ENCODE measurements at places on chromosomes 12 and 14.

DNA sequence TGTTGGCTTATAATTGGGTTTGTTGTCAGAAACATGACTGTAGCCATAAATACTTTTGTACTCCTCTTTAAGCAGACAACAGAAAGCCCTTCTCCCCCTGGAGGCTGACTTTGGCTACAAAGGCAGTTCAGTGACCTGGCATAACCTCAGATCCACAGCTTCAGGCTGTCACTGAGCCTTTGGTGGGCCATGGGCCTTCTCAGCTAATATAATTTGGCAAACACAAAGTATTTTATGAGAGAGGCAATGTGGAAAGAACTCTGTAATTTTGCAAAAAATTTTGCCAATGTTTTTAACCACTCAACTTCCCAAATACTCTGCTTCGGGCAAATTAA lies 15.5 kb upstream of the MGP start:
- no peak overlapping the region for H3K27ac ChIP-seq
- H3K27me3 ChIP-seq = no peaks in the 10 kb centered on the region
- no peaks in the 10 kb centered on the region for H3K36me3 ChIP-seq
- no peak overlapping the region for H3K4me3 ChIP-seq

DNA sequence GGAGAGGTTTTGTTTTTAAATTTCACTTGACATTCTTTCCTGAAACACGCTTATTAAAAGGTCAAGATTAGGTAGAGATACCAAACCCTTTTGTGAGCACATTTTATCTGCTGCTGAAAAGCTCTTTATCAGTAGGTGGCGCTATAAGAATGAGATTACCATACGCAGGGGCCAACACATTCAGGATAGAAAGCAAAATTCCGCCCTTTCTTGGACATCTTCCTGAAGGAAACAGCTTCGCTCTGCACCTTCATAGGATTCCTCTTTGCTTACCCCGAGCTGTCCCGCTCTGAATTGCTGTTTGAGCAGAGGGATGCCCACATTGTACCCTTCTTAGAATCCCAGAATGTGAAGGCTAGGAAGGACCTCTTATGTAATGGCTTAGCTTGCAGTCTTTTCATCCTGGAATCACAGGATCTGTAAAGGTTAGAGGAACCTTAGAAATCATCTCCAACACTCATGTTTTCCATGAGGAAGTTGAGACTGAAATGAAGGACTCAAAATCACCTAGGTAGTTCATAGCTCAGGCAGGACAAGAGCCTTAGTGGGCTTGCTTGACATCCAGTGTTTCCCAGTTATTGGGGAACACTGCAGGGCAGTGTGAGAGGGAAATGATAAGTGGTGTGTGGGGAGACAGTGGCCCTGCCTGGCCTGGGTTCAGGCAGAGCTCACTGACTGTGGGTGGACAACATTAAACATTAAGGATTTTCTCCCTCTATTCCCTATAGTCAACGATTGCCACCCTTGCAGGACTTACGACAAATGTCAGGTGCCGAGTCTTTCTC lies 38.7 kb upstream of the CRY1 start:
- no peaks in the 10 kb centered on the region for H3K36me3 ChIP-seq
- no peak overlapping the region for H3K27ac ChIP-seq
- DNase-seq = no peak

GRCh38 chr12:121806546-121807423 lies 3.0 kb downstream of the SETD1B start:
- H3K27ac ChIP-seq = peak overlapping the region; percentile 87
- H3K4me3 ChIP-seq = peak overlapping the region; percentile 80
- no peaks in the 10 kb centered on the region for H3K27me3 ChIP-seq

DNA sequence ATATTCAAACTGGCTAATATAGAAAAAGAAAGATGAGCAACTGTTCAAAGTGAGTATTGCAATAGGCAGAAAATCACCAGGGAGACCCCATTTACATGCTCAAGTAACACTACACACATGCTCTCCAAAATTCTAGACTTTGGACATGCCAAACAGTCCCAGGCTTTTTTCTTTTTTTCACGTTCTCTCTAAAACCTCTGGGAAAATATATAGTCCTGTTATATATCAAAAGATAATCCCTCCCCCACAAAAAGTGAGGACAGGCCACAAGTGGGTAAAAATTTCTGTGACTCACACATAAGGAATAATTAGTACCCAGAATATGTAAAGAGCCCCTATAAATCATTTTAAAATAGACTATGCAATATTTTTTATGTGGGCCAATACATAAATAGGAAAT lies 55.2 kb downstream of the EFCAB11 start:
- H3K4me1 ChIP-seq = no peaks in the 10 kb centered on the region
- no peaks in the 10 kb centered on the region for H3K36me3 ChIP-seq
- no peak for DNase-seq
- no peaks in the 10 kb centered on the region for H3K27me3 ChIP-seq

DNA sequence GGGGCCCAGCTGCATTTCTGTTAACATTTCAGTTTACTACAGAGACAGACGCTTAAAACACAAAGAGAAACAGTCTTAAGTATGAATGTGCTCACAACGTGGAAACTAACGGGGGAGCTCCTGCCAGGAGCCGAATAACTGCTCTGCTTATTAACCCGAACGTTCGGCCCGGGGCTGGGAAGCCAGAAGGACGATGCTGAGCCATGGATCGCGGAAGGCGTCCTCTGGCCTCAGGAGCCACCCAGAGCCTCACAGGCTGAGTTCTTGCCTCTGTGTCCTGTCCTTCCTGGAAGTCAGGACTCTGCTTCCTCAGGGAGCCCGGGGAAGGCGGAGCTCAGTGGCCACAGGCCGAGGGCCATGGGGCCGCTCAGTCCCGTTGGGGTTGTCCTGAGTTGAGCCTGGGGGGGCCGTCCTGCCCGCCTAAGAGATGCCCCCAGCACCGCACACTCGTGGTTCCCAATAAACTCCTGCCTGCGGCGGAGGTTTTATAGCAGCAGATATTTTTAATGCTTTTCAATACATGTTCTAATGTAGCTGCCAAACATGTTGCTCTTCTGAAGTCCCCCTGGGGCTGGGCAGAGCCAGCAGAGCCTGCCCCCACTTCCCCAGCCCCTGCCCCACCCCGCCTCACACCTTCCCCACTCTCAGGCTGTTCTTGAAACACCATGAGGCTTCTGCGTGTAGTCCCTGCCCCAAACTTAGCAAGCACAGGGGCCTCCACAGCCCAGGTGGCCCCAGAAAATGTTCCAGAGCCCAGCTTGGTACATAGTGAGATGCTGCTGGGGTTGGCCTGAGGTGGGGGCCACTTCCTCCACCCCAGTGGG lies 3.4 kb upstream of the TEX22 start:
- peaks cover 14% of the 10 kb centered on the region for H3K4me1 ChIP-seq
- H3K27ac ChIP-seq = no peak overlapping the region
- H3K4me3 ChIP-seq = no peak overlapping the region

DNA sequence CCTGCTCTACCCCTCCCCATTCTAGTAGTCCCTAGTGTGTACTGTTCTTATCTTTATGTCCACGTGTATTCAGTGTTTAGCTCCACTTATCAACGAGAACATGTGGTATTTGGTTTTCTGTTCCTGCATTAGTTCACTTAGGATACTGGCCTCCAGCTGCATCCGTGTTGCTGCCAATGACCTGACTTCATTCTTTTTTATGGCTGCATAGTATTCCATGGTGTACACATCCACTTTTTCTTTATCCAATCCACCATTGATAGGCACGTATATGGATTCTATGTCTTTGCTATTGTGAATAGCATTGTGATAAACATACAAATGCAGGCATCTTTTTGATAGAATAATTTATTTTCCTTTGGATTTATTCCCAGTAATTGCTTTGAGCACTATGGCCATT lies 327.7 kb downstream of the DUSP6 start:
- no peak overlapping the region for H3K27ac ChIP-seq
- no peak overlapping the region for H3K4me3 ChIP-seq
- no peak for DNase-seq
- no peaks in the 10 kb centered on the region for H3K27me3 ChIP-seq
- no peaks in the 10 kb centered on the region for H3K4me1 ChIP-seq

DNA sequence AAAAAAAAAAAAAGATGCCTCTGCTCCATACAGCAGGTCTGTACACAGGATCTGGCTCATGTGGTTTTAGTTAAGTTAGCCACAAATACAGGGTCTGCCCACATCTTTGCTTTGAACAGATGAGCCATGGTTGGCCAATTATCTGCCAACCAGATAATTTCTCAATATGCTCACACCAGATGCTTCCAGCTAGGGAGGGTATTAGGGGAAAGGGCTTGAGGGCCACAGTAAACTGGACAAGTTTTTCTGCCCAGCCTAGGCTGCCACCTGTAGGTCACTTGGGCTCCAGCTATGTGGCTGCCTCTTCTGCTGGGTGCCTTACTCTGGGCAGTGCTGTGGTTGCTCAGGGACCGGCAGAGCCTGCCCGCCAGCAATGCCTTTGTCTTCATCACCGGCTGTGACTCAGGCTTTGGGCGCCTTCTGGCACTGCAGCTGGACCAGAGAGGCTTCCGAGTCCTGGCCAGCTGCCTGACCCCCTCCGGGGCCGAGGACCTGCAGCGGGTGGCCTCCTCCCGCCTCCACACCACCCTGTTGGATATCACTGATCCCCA lies 776 bp downstream of the RDH5 start:
- peak; percentile 33 for DNase-seq
- H3K4me3 ChIP-seq = no peak overlapping the region
- H3K27ac ChIP-seq = peak overlapping the region; percentile 94
- no peaks in the 10 kb centered on the region for H3K27me3 ChIP-seq

DNA sequence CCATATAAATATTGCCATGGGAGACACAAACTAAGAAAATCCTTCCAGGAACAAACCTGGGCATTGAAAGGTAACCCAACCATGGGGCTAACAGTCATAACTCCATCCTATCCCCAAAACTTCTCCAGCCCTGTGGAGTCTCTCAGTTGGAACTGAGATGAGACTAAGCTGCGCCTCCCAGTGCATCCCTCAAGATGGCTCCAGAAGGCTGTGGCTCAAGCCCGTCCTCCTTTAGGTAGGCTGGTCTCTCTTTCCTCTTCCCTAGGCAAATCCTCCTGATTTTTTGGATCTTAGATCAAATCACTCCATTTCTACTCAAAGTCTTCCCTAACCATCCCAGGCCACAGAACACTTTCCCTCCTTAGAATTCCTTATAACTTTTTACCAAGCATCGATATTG lies 364.3 kb upstream of the CCDC196 start:
- no peaks in the 10 kb centered on the region for H3K36me3 ChIP-seq
- H3K27ac ChIP-seq = no peak overlapping the region
- no peaks in the 10 kb centered on the region for H3K4me1 ChIP-seq
- H3K27me3 ChIP-seq = no peaks in the 10 kb centered on the region
- no peak for DNase-seq

- no peaks in the 10 kb centered on the region for H3K36me3 ChIP-seq
- peak overlapping the region; percentile 35 for H3K27ac ChIP-seq
- H3K4me3 ChIP-seq = no peak overlapping the region
Observed at GRCh38 chr12:91074851-91075250, 17.0 kb upstream of the KERA start.

GRCh38 chr12:91778938-91779400 lies 366.7 kb downstream of the BTG1 start:
- H3K27ac ChIP-seq = no peak overlapping the region
- no peak overlapping the region for H3K4me3 ChIP-seq
- no peaks in the 10 kb centered on the region for H3K4me1 ChIP-seq

GRCh38 chr12:116666305-116666673 lies 71.6 kb downstream of the SPRING1 start:
- no peak overlapping the region for H3K4me3 ChIP-seq
- no peaks in the 10 kb centered on the region for H3K4me1 ChIP-seq
- H3K27me3 ChIP-seq = no peaks in the 10 kb centered on the region
- DNase-seq = no peak

DNA sequence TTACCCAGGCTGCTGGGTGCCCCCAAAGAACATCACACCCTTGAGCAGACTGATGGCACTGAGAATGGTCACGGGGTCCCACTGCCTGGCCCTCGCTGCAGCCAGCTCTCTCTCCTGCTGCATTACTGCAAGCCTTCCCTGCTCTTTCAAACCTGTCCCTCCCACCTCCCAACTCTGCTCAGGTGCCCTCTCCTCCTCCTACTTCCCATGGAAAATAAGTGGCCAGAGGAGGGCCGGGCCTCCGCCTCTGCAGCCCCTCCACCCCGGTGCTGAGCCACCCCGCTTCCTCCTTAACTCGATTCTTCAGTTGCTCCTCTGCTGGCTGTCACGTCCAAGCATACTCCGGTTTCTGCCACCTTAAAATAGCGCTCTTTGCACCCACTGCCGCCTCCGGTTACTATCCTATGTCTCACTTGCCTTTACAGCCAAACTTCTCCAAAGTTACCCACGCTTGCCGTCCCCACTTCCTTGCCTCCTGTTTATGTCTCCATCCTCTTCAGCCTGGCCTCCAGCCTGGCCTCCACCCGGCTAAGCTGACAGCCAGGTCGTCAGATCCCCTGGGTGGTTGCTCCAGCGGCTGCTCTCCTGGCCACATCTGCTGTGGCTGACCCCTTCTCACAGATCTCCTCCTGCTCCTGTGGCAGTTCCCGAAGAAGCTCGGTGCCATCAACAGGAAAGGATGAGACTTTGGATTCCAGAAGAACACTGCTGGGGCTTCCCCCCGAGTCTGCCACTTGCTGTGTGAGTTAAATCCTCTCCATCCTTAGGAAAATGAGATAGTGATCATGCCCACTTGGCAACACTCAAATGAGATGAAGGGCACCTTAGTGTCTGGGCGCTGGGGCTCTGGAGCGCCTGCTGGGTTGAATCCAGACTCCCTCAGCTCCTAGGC lies 7.7 kb downstream of the SMIM41 start:
- H3K27me3 ChIP-seq = peaks cover 5% of the 10 kb centered on the region
- H3K4me1 ChIP-seq = peaks cover 9% of the 10 kb centered on the region
- H3K36me3 ChIP-seq = no peaks in the 10 kb centered on the region
- no peak overlapping the region for H3K4me3 ChIP-seq

GRCh38 chr12:93877446-93877845 lies 200.3 kb downstream of the CRADD start:
- no peaks in the 10 kb centered on the region for H3K4me1 ChIP-seq
- H3K27ac ChIP-seq = no peak overlapping the region
- H3K36me3 ChIP-seq = no peaks in the 10 kb centered on the region
- DNase-seq = no peak
- H3K27me3 ChIP-seq = no peaks in the 10 kb centered on the region

DNA sequence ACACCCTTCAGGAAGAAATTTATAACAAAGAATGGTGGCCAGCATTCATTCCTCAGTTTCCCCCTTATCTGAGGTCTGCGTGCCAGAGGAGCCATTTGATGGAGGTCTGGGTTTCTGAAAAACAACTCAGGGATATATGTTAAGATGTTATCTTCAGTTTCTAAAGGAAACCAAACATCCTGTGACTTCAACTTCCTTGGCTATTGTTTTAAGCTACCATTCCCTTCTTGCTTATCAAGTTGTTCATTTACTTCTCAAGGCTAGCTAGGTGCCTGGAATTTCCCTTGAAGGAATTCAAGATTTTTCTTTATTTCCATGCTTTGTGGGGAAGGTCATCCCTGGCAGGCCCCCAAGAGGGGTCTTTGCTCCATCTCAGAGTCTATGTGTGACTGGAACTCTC lies 27.1 kb upstream of the OXA1L start:
- DNase-seq = no peak
- H3K27ac ChIP-seq = no peak overlapping the region
- H3K27me3 ChIP-seq = no peaks in the 10 kb centered on the region
- no peaks in the 10 kb centered on the region for H3K4me1 ChIP-seq

GRCh38 chr14:94030571-94030970 lies 4.4 kb downstream of the OTUB2 start:
- no peaks in the 10 kb centered on the region for H3K36me3 ChIP-seq
- no peaks in the 10 kb centered on the region for H3K4me1 ChIP-seq
- H3K27me3 ChIP-seq = no peaks in the 10 kb centered on the region
- H3K27ac ChIP-seq = no peak overlapping the region
- no peak for DNase-seq

GRCh38 chr12:78149459-78149858 lies 318.8 kb downstream of the NAV3 start:
- no peaks in the 10 kb centered on the region for H3K36me3 ChIP-seq
- H3K27me3 ChIP-seq = no peaks in the 10 kb centered on the region
- no peak for DNase-seq
- H3K27ac ChIP-seq = no peak overlapping the region
